ENCODE measurements at places on chromosomes 3 and 15.
A peak's percentile ranks its signal among the peaks of the same experiment; 100 is the strongest.

- no peak for DNase-seq
These were observed 16.5 kb downstream of the CYFIP1 start for GRCh38 chr15:22963641-22964040.

- no peak for DNase-seq
These were observed 32.1 kb upstream of the C3orf38 start for GRCh38 chr3:88117683-88118082.

DNA sequence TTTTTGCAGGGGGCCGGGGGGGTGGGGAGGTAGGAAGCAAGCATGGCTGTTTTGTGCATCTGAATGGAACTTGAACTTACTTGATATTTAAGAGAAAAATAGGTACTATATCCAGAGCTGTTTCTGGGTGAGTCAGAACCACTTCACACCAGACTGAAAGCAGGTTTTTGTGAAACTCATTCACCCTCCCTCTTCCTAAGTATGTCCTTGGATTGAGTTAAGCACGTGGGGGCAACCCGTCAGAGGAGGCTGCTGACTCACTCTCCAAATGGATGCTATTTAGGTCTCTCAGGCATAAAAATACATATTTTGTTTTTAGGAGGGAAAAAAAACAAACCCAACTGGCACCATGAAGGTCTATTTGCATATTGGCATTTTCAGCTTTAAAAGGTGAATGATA, 270.3 kb downstream of the RYR3 start:
- no peak for DNase-seq

- peak; percentile 87 for DNase-seq
These were observed 12.6 kb upstream of the LMAN1L start for GRCh38 chr15:74799856-74800558.

DNA sequence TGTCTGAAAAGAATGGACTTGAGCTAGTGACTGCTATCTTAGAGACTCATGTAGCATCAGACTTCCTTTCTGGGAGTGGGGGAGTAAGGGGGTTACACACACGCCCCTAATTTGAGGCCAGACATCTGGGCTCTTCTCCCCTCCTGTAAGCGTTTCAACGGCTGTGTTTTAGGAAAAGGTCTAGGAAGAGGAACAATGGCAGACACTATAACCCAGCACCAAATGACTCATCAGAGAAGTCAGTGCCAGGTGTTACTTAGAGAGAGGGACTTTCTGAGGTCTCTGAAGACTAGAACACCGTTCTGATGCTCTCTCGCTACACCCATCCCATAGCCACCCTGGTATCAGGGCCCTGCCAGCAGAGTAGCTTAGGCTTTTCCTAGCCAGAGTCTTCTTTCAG, 65.5 kb downstream of the SSUH2 start:
- DNase-seq = no peak

DNA sequence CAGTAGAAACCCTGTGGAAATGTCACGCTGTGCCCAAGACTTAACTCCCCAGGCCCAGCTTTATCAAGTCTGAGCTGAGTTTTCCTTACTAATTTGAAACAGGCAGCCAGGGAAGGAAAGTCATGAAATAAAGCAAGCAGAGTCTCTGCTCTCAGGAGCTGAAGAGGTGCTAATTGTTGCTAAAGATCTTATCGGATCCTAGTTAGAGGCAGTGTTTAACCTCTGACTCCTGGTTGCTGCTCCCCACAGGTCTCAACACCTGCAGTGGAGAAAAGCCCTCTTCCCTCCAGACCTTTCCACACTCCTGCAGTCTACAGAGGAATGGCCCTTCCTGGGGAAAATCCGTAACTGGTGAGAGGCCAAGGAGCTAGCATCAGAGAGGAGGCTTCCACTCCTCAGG, 628.2 kb downstream of the NTRK3 start:
- no peak for DNase-seq

DNA sequence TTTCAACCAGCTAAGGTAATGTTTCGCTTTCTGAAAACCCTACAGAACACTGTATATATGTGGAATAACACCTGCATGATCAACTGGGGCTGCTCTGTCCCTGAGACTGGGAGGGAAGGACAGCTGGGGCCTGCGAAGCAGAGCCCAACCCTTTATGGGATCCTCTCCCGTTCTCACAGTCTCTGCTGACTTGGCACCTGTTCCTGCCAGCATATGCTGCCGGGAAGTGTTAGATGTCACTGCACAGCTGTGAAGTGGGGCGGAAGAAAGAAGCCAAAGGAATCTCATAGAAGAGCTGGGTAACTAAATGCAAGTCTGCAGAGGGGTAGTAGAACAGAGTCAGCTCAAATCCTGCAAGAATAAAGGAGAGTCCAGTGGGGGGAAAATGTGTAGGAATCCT, 29.6 kb downstream of the LRRC3B start:
- DNase-seq = no peak

DNA sequence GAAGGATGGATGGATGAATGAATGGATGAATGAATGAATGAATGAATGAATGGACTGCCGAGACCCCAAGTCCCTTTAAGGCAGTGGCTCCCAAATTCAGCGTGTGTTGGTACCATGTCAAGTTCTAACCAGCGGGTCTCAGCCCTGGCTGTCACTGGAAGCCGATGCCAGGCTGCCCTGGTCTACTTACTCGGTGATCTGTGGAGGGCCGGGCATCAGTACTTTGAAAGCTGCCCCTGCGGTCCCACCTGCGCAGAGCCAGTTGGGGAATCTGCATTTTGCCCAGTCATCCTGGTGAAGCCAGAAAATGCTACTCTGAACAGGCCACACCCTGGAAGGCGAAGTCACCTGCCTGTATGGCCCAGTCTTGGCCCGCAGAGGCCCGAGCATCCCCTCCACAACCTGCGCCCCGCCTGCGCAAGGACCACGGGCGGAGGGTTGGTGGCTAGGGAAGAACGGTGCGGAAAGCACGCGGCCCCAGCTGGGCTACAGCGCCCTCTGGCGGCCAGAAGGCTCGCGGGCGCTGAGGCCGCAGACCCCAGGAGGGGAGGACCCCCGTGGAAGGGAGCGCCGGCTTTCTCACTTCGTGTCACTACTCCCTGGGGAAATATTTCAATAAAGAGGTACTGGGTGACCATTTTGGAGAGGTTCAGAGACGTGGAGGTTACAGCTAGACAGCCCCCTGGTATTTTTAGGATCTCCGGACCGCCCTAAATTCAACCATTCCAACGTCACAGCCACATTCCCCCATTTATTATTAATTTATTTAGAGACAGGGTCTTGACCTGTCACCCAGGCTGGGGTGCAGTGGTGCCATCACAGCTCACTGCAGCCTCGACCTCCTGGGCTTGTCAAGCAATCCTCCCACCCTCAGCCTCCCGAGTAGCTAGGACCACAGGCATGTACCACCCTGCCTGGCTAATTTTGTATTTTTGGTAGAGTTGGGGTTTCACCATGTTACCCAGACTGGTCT, 34.9 kb downstream of the PRKCD start:
- peak; percentile 55 for DNase-seq

DNA sequence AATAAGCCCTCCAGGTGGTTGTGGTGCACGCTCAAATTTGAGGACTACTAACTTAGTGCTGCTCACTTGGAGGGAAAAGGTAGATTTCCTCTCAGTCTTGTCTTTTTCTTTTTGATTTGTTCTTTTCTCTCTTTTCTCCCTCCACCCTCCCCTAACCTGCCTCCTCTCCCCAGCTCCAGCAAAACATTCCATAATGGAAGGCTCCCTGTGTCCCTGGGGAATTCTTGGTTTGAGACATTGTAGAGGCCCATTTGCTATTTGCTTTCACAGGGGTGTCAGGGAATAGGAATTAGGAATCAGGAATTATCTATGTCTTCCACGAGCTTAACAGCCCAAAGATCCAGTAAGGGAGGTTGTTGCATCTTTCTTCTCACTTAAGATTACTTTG, 136.8 kb upstream of the UMPS start:
- no peak for DNase-seq

GRCh38 chr3:136136454-136136853, 59.7 kb downstream of the MSL2 start:
- DNase-seq = no peak

GRCh38 chr15:98968576-98968975, 39.0 kb downstream of the PGPEP1L start:
- DNase-seq = no peak

DNA sequence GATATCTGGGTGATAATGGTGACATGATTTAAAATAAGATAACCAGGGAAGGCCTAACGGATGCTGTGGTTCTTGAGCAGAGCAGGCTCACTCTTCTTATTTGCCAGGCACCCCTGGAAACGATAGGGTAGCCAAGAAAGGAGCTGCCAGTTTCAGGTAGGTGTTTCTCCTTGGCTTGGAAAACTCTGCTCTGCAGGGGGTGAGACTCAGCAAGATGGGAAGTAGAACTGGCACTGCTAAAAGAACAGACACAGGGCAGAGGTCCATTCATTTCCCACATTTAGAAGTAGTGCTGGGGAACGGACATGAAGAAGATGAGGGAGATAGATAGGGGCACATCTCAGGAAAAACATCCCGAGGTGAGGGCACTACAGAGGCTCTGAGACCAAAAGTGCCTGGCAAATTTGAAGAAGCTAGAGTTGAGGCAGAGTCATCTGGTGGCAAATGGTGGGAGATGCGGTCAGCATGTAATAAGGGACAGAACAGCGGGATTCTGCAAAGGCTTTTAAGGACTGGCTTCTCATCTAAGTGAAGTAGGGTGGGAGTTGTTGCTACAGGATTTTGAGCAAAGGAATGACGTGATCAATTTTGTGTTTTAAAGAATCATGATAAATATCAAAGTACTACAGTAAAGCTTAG, 323.4 kb upstream of the PLSCR5 start:
- no peak for DNase-seq

DNA sequence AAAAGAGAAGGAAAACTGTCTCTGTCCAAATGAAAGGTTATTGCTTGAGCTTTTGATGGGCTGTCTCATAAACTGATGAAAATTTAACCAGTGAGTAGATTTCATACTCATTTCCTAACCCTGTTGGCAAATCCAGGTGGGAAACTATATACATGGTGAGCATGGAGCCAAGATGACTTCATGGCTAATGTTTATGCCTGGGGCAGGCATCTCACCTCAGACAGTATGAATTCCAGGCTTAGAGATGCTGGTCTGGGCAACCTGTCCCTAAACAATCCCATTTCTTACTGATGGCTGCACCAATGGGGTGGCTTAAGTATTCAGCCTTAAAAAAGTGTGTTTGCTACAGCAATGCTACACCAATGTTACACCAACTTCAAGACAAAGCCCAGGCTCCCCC, 58.1 kb downstream of the SLTM start:
- no peak for DNase-seq

DNA sequence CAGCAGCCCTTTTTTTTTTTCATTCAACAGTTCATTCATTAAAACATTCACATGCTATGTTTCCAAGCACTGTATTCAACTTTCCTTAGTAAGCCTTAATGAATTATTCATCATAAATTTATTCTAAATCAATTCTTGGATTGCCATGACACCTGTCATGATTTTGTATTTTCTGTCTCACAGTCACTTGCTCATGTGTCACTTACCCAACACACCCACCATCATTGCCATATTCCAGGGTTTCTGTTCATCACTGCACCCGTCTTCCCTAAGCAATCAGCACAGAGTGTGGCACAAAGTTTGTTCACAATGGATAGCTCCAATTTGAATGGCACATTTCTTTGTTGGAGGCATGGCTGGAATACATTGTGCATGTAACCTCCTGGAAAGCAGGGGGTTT, 27.2 kb downstream of the CPNE4 start:
- no peak for DNase-seq

DNA sequence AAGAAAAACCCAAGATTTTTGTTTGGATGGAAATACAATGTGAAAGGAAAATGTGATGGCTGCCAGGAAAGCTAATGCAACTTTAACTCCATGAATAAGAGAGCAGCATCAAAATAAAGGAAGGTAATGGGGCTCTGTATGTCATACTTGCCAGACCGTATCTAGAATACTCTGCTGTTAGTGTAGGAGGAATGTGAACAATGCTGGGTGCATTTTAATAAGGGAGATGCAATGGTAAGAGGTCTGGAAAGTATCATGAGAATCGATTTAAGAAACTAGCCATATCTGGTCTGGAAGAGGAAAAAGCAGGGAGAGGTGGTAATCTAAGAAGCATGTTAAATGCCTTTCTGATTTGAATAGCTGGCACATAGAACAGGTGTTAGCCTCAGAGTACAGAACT, 239.6 kb downstream of the GBE1 start:
- no peak for DNase-seq

DNA sequence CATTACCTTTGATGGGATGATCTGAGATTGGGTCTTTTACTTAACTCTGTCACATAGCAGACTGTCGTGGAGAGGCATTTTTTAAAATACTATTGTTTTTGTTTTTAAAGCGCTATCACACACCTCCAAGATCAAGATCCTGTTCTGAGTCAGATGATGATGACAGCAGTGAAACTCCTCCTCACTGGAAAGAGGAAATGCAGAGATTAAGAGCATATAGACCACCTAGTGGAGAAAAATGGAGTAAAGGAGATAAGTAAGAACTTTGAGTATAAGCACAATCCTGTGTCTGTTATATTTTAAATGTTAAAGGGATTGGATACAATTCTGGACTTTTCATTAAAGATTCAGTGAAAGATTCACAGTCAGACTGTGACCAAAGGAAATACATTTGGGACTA, 18.4 kb upstream of the ZBTB47 start:
- no peak for DNase-seq

- no peak for DNase-seq
These were observed 11.7 kb downstream of the EDEM1 start for GRCh38 chr3:5198986-5199731.

DNA sequence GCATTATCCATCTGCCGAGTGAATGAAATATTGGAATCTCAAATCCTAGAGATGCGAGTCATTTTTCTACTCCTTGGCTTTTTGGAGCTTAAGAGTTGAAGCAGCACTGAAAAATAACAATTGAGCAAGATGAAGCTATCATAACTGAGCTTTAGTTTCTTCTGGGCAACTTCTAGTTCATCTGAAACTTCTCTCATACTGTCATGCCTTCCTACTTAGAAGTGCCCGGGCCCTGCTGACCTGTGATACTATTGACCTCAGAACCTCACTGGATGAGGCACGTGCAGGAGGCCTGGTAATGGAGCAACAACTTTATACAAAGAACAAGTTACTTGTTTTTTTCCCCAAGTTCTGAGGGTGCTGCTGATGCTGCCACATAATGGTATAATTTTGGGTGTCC, 48.5 kb upstream of the P3H2 start:
- DNase-seq = no peak

GRCh38 chr3:25433868-25434267, 5.8 kb downstream of the RARB start:
- DNase-seq = no peak

- DNase-seq = no peak
These were observed 167.6 kb downstream of the EPHA3 start for GRCh38 chr3:89275001-89275400.

DNA sequence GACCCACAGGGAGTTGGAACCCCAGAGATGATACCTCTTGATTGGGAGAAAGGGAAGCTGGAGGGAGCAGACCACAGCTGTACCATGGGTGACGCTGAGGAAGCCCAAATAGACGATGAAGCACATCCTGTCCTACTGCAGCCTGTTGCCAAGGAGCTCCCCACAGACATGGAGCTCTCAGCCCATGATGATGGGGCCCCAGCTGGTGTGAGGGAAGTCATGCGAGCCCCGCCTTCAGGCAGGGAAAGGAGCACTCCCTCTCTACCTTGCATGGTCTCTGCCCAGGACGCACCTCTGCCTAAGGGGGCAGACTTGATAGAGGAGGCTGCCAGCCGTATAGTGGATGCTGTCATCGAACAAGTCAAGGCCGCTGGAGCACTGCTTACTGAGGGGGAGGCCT, 201.1 kb downstream of the AKAP13 start:
- DNase-seq = peak; percentile 30

- no peak for DNase-seq
These were observed 70.8 kb downstream of the ADAM10 start for GRCh38 chr15:58678683-58679082.

Data from stimulated activated CD4-positive, alpha-beta T cell treated with anti-CD3 and anti-CD28 coated beads, Interleukin-4, amount 100 ng/mL, for 24 hours (primary cell).